ENCODE measurements at places on chromosomes 3 and 15.

GRCh38 chr15:56739964-56740640 is 6.8 kb upstream of the ZNF280D start:
- DNase-seq: no peak

DNA sequence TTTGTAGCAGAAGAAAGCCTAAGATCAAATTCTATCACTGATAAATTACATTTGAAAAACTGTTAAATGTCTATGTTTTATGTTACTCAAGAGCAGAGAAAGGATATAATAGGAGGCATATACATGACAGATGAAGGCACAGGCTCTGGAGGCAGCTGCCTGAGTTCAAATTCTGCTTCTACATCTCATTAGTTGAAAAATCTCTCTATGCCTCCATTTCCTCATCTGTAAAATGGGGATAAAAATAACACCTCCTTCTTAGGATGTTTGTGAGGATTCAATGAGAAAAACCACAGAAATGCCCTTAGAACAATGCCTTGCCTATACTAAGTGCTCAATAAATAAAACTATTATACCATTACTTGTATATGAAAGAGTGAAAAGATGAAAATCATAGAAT is 21.0 kb downstream of the TP53BP1 start:
- DNase-seq: no peak

GRCh38 chr3:140176526-140176925 is 241.5 kb downstream of the CLSTN2 start:
- no peak for DNase-seq

DNA sequence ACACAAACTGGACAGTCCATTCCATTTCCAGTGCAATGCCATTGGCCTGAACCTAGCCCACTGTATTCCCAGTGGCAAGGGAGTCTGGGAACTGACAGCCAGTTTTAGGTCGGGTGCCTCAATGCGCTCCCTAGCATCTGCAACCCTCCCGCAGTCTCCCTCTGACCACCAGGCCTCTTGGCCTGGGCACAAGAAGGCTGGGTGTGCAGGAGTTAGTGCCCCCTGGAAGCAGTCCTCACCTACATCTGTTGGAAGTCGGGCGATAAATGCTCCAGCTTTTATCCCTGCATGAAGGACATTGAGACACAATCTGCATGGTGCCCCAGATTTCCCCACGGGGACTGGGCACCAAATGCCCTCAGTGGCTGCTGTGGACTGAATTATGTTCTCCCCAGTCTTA is 12.7 kb downstream of the C3orf22 start:
- DNase-seq: no peak

DNA sequence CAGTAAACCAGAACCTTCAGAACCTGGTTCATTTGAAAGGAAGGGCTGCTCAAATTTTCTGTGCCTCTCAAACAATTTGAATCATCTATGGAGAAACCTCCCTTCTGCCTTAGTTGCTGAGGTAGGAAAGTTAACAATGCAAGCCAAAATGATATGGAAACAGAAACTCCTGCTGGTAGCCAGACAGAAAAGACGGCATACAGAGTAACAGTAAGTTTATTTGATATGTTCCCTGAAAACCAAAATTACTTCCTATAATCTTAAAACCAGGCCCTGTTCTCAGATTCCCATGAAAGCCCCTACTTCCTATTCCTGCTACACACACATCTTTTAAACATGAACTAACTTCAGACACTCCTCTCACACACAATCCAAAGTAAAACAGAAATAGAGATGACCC is 86.2 kb downstream of the TBC1D5 start:
- DNase-seq: no peak

DNA sequence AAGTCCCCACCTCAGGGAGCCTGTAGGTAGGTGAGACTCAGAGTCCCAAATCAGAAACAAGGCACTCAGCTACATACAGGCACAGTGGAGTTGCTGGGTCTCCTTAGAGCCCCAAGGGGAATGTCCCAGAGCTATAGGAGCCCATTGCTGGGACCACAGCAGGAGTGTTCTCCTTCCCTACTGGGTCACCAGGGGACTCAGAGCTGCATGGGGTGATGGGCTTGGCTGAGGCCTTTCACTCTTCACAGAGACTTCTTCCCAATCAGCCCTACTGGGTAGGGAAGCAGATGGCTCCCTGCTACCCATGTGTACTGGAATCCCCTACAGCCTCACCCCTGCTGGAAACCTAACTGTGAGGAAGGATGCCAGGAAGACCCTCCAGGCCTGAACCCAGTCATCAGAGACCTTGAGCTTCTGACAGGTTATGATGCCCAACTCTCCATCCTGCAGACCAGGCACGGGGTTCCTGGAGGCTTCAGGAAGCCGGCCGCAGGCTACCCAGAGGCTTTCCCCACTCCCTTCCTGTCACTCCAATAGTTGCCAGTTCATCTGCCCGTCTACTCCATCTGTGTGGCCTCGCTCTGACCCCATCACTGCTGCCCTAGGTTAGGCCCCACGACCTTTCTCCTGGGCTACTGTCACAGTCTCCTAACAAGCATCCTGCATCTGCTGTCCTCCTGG is 24.0 kb downstream of the RASGRF1 start:
- no peak for DNase-seq

GRCh38 chr3:189680723-189681122 is 49.5 kb downstream of the TP63 start:
- no peak for DNase-seq

- no peak for DNase-seq
Measured at GRCh38 chr15:100147828-100148227, 193.9 kb downstream of the ADAMTS17 start.

DNA sequence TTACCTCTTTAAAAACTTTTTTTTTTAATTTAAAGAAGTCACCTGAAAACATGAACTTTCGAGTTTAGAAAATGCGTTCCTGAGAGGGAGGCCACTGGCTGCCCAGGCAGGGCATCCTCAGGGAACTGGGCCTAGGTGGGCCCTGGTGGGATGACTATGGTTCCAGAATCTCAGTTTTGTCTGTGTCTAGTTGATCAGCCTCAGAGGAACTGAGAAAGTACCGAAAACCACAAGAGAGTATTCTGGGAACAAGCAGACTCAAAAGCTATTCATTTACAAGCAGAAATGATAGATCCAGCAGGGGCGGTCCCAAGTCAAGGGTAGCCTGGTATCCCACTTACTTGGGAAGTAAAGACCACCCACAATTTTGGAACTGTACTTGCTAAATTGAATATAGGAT is 10.5 kb downstream of the WWTR1 start:
- DNase-seq: no peak

DNA sequence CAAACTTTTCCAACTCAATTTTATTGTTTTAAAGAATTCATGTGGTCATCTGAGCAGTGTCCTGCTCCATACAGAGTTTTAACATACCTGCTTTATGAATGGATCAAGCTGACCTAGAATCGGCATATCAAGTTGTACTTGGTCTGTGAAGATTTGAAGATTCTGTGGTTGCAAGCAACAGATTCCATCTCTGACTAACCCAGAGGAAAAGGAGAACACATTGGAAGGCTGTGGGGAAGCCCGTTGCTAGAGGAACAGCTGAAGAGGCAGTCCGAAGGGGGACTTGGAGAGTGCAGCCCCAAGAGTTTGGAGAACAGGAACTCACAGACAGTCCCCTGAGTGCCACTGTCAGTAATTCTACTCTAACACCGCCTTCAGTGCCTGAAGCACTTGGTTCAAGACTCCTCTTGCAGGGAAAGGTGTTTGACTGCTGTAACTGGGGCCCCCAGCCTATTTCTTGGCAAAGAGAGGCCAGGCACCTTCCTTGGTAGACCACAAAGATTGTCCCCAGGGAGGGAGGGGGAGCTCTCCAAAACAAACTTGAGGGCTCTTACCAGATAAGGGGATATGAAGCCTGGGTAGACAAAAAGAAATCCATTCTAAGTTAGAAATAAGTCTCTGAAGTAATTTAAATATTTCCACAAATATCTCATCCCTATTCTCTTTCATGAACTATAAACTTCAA is 88.8 kb downstream of the LARS2 start:
- no peak for DNase-seq

DNA sequence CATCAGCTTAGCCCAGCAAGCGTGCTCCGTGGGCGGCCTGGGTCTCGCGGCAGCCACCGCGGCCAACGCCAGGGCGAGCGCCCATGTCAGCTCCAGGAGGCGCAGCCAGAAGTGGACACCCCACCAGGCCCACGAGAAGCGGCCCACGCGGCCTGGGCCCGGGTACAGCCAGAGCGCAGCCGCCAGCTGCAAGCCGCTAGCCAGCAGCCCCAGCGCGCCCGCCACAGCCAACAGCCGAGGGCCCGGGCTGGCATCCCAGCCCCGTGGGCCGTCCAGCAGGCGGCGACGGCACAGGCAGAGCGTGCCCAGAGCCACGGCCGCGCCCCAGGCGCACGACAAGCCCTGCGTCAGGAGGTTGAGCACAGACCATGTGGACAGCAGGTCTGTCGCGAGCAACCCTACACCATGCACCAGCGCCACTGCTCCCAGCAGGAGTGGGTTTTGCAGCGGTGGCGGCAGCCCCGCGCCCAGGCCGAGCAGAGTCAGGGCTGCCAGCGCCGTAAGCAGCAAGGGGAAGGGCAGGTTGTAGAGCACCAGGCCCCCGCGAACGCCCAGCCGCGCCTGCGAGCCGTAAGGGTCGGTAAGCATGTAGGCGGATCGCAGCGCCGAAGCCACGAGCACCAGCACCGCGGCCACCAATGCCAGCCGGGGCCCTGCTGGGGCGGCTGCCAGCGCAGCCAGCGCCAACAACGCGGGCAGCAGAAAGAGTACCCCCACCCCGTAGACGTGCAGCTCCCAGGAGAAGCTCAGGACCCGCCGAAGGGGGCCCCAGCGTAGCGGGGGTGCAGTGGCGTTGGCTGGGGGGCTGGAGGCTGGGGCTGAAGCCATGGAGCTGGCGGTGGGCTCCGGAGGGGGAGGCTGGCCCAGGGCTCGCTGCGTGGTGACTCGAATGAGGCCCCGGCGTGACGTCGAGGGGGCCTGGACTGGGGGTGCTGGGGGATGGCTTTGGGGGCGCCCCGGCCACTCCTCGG is 4.9 kb downstream of the PRRT3 start:
- DNase-seq: no peak

DNA sequence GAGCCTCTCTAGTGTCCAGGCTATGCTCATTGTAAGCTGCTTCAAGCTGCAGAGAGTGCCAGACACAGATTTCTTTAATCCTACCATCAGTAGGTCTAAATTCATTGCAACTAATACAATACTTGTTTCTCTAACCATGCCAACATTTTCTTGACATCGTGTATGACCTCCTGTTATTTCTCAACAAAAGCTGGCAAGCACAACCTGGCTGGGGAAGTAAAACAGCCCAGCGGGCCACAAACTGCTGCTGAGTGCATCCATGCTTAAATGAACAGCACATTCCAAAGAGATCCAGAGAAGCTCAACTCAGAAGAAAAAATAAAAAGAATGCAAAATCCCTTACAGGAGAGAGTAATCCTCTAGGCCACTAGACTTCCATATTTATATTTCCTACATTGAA is 36.5 kb downstream of the GMNC start:
- DNase-seq: no peak

GRCh38 chr3:77468626-77469020 is 428.7 kb downstream of the ROBO2 start:
- DNase-seq: no peak

- no peak for DNase-seq
Measured at GRCh38 chr15:44308415-44308814, 19.9 kb downstream of the GOLM2 start.

DNA sequence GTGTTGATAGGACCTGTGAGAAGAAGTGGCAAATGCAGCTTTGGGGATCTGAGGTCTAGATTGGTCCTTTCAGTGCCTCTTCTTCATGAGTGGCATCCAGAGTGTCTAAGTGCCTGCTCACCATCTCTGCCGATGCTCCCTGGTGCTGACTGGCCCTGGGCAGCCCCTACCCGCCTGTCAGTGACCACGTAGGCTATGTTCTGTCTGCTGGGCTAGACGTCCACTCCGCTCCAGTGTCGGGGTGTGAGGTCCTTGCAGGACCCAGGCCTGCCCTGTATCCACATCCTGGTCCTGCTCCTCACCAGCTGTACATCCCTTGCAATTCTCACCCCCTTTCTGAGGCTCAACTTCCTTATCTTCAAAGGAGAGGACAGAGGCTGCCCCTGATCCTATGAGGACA is 48.3 kb upstream of the PRR23E start:
- DNase-seq: no peak

GRCh38 chr3:48475188-48475587 is 28.7 kb downstream of the ATRIP start:
- no peak for DNase-seq

- DNase-seq: no peak
Measured at GRCh38 chr3:165181556-165181955, 14.6 kb downstream of the SLITRK3 start.

GRCh38 chr3:52493232-52494017 is 1.7 kb upstream of the STAB1 start:
- no peak for DNase-seq

GRCh38 chr15:83746231-83746630 is 92.3 kb downstream of the ADAMTSL3 start:
- no peak for DNase-seq

- DNase-seq: no peak
Measured at GRCh38 chr3:177513815-177514610, 316.7 kb upstream of the TBL1XR1 start.

- DNase-seq: no peak
Measured at GRCh38 chr3:171274222-171274621, 186.0 kb downstream of the TNIK start.

GRCh38 chr3:23430781-23431398 is 227.8 kb downstream of the UBE2E2 start:
- DNase-seq: no peak

DNA sequence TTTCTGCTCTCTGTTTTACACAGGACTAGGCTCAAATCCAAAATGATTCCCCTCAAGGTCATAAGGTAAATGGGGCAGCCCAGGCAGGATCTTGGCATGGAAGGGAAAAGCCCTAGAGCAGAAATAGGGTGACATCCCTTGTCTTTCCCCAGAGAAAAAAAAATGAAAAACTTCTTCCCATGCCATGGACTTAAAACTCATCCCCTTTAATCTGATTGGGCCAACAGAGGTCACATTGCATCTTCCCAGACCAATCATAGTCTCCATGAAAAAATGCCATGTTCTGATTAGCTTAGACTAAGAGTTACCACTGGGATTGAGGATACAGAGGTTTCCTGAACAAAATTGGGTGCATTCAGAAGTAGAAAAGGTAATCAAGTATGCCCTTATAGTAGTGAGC is 241.3 kb upstream of the LRTM1 start:
- DNase-seq: no peak

GRCh38 chr15:29674661-29675533 is 147.4 kb downstream of the TJP1 start:
- DNase-seq: no peak

GRCh38 chr3:149752788-149753136 is 473 bp upstream of the COMMD2 start:
- no peak for DNase-seq

GRCh38 chr3:72606005-72606800 is 242.0 kb downstream of the SHQ1 start:
- DNase-seq: no peak

DNA sequence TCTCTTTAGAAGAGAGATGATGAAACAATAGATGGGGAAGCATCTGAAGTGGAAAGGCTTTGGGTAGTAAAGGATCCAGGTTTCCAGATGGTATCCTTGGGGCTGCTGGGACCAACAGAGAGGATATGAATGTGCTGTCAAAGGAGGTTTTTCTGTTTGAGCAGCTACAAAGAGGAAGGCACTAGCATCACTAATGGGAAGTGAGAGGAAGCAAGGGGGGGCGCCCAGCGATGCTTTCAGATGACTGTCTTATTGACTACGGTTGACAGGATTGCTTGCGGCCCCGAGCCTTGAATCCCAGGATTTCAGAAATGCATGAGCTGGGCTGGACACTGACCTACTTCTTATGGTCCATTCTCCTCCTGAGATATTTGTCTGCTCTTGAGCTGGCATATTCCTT is 103.8 kb upstream of the GALNT15 start:
- DNase-seq: no peak

- no peak for DNase-seq
Measured at GRCh38 chr3:61300006-61300380, 48.7 kb upstream of the FHIT start.
